H54 (cell line): ENCODE measurements at places on chromosomes 13 and 19.

DNA sequence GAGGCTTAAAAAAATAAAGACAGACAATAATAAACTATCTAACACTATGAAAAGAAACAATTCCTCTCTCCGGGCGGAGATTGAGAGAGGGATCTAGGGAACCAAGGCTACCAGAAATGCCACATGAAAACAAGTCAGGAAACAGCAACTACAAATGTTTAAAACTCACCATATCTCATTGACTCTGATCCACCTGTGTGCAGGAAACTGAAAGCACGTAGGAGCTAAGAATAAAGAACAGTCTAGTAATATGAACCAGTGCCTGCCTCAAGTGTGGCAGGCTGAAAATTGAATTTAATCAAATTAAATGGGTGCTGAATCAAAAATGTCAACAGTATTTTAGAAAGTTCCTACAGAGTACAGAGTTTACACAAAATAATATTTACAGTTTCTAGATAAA lies 1701.0 kb downstream of the SLITRK5 start:
- DNase-seq, result no peak

GRCh38 chr13:96851856-96852445 lies 142.3 kb downstream of the OXGR1 start:
- DNase-seq, result no peak

GRCh38 chr13:21849323-21849722 lies 178.4 kb downstream of the FGF9 start:
- no peak for DNase-seq

- DNase-seq, result no peak
Measured at GRCh38 chr13:93558637-93559036, 332.0 kb downstream of the GPC6 start.

DNA sequence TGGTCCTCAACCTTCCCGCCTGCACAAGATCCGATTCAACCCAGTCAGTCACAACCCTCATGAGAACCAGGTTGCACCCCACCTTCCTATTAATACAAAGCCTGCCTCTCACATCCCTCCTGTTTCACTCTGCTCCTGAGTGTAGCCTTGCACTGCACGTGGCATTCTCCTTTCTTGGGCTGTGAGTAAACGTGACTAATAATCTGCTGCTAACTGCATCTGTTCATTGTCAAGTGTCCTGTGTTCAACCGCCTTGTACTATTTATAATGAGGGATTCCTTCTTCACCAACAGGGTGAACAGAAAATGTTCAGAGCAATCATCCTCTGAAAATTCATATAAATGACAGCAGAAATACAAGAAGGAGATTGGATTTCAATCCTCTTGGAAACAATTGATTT lies 1608.2 kb downstream of the SLITRK5 start:
- DNase-seq, result no peak

DNA sequence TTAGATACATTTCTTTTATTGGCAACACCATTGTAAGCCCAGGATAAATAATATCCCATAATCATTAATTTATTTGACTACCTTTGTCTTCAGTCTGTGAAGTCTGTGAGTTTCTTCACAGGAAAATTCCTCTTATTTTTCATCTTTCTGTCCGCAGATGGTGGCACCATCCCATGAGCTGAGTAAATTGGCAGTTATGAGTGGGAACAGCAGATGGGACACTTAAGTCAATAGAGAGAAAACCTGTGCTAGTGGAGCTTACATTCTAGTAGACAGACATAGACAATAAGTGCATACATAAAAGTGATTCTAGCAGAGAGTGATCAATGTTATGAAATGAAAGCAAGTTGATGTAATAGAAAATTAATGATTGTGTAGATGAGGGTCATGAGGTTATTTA lies 638.2 kb upstream of the MIR17HG start:
- DNase-seq, result no peak

GRCh38 chr13:37385248-37385647 lies 213.3 kb downstream of the POSTN start:
- DNase-seq, result no peak

DNA sequence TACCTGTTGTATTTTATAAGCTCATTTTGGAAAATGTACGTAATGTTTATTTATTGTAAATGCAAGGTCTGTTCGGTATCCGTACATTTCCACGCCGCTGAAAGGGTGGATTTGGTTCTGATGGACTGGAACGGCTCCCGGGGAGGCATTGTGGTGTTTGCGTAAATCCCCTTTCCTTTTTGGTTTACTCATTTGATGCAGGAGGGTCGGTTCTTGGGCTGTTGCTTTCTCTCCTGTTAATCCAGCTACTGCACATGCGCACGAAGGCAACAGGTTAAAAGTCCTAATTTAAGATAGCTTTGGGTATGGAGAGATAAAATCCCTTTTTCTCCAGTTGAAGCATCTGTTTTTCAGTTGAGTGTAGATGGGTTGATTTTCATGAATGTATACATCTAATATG lies 224.4 kb downstream of the TM9SF2 start:
- no peak for DNase-seq

DNA sequence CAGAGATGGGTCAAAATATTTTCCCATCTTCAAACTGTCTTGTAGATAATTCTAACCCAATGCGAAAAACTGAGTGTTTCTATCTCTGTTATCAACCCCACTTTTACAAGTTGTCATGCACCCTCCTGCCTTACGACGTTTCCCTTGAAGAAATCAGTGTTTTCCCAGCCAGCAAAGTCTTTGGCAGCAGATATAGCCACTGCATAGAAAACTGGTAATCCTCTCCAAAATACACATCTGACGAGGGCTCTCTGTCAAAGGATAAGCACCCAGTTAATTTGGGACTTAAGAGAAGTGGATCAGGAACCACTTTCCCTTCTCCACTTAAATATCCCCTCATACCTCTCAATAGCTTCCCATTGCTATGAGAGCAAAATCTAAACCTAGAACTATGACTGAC lies 351.9 kb upstream of the MIR17HG start:
- no peak for DNase-seq

- DNase-seq, result no peak
Measured at GRCh38 chr19:58009666-58010301, 7.2 kb upstream of the ZNF606 start.

GRCh38 chr13:30985637-30986205 lies 53.3 kb downstream of the TEX26 start:
- DNase-seq, result no peak

GRCh38 chr13:112132142-112132541 lies 65.2 kb downstream of the SOX1 start:
- no peak for DNase-seq

- DNase-seq, result no peak
Measured at GRCh38 chr19:2320049-2320448, 8.3 kb downstream of the LSM7 start.

GRCh38 chr19:49057636-49058234 lies at the start of gene CGB7:
Gene CGB7 (minus strand): TSS chr19:49057749. CDS start chr19:49055375, 2,374 bp downstream.
- DNase-seq, result peak; percentile 70

- DNase-seq, result peak; percentile 95
Measured at GRCh38 chr13:80341101-80341755, at the start of gene SPRY2. Gene SPRY2 (minus strand): TSS chr13:80341126. CDS start chr13:80337705, 3,421 bp downstream.

GRCh38 chr19:48807590-48808308 lies 3.1 kb downstream of the BCAT2 start:
- no peak for DNase-seq

DNA sequence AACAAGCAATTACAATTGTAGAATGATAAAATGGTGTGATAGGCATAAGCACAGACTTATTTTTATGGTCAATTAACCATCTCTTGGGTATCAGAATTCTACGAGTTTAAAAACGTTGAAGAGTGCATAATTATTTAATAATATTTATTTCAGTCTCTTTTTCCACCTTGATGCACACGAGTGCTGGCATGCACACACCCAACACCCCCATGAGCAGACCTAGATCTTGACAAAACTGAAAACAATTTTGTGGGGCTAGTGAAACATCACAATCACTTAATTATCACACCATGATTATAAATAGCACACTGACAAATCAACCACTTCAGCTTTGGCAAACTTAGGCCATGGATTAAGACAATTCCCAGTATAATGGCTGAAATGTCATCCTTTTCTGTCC lies 61.0 kb upstream of the RFC3 start:
- no peak for DNase-seq

DNA sequence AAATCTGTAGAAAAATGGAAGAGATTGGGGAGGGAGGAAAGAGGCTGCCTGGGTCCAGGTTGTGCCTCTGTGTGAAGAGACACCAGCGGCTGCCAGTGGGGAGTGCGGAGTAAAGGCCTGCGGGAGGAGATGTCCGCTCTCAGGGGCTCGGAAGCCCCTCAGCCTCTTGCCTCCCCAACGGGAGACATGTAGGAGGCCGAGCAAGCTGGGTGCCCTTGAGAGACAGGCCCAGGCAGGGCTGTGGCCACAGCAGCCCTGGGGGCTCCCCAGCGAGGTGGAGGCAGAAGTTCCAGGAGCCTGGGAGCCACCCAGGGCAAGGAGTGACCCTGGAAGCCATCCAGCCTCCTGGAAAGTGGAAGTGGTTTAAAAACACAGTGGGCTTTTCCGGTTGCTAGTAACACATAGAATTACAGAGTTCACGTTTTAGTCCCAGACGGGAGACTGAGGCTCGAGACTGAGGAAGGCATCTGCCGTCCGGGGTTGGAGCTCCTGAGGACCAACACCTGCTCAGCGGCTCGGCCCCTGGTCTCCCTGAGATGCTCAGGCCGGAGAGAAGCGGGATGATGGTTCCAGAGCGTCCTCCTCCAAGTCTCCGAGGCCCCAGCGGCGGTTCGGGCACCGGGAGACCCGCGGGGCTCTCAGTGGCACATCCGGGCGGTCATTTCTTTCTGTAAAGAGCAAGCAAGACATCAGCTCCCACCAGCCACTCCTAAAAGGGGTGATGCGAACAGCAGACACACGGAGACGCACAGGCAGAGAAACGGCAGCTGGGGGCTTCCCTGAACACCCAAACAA lies 21.9 kb upstream of the MKNK2 start:
- DNase-seq, result no peak

GRCh38 chr13:112928972-112929782 lies 39.8 kb upstream of the MCF2L start:
- DNase-seq, result peak; percentile 50

DNA sequence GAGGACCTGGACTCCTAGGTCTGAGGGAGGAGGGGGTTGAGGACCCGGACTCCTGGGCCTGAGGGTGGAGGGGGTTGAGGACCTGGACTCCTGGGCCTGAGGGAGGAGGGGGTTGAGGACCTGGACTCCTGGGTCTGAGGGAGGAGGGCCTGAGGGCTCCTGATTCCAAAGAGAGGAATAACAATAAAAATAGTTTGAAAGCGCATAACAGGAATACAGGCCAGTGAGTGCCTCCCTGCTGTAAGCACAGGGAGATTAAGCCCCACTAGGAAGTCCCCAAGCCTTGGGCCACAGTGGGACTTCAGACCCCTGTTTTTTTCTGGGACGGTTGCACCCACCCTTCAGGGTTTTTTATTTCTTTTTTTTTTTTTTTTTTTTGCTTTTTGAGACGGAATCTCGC lies 1.2 kb upstream of the SBK2 start:
- DNase-seq, result no peak

GRCh38 chr13:27044837-27045570 lies 126.6 kb downstream of the USP12 start:
- no peak for DNase-seq

GRCh38 chr13:79121286-79121685 lies 284.8 kb downstream of the RBM26 start:
- DNase-seq, result no peak

DNA sequence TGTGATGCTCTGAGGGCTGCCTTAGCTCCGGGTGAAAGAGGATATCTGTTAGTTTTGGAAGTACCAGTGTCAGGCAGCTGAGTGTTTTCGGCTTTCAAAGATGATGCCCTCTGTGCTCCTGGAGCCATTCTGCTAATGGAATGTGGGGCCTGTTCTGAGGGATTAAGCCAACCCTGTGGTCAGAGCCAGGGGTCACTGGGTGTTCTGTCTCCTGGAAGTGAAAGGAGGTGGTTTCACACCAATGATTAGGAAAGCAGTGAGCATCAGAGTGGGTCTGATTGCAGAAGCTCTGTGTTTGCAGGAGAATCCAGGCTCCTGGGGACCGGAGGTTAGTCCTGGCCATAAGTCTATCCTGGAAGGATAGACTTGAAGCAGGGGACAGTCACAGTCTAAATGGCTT lies 94.6 kb downstream of the UQCRFS1 start:
- DNase-seq, result no peak

DNA sequence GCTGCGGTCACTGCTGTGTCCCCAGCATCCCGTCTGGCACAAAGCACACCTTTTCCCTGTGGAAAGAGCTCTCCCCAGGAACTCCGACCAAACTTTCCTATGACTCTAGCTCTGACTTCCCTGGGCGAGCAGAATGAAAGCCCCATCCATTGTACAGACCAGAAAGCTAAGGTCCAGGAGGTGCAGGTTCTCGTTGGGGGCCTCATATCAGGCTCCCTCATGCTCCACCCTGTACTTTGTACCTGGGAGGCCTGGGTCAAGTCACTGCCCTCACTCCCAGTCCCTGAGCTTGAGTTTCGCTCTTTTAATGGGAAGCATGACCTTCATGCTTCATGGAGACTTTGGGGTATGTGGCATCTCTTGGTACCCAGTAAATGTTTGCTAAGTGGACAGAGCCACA lies 18.4 kb downstream of the CYTH2 start:
- no peak for DNase-seq

DNA sequence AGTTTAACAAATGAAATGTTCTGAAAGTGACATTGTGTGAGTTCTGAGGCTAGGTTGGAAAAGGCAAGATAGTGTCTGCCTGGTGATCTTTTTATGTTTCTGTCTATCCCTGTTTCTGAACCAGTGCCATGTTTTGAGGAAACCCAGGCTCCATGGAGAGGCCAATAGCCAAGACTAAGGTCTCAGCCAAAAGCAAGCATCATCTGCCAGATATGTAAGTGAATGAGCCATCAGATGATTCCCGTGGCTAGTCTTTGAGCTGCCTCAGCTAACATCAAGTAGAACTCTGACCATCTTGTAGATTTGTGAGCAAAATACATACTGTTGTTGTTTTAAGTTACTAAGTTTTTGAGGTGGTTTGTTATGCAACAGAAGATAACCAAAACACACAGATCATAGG lies 19.6 kb upstream of the CCNA1 start:
- no peak for DNase-seq

DNA sequence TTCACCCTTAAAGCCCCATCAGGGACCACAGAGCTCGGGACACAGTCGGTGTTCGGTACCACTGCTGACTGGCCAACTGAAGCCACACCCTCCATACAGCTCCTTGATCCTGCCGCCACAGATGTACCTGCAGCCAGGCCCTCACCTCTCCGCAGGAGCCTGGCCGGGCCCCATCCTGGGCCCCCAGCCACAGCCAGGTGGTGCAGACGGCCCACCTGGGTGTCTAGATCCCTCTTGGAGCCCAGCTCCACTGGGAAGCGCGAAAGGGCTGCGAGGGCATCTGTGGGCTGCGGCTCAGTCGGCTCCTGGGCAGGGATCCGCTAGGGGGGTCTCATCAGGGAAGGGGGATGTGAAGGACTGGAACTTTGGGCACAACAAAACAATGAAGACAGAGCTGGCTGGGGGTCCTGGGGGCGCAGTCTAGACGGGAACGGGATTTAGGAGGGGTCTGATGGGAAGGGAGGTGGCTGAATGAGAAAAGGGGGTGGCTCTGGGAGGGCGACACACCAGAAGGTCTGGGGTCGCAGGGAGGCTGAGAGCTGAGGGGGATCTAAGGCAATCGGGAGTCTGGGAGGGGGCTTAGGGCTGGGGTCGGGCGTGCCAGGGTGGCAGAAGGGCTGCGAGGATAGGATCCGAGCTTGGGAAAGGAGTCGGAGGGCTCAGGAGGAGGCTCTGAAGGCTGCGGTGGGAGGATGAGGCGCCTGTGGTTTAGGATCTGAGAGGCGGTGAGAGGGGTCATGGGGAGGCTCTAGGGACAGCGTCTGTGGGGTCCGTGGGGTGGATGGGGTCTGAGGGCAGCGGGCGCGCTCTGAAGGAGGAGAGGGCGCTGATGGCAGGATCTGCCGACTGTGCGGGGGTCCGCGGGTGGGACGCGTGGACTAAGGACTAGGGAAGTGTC lies 15.8 kb downstream of the PRODH2 start:
- no peak for DNase-seq

GRCh38 chr19:478976-479375 lies 17.3 kb upstream of the MADCAM1 start:
- no peak for DNase-seq
